ENCODE measurements at places on chromosomes 2 and 18. TPM values are rescaled to one million over a fixed set of nuclear protein-coding genes. Genes with fewer than 3 reads are reported as not detected.

Gene CFAP65
- 0.12 TPM for total RNA-seq

Gene SCYGR6
- total RNA-seq: not detected

Gene SCYGR4
- not detected for total RNA-seq

Gene MAP3K19
- total RNA-seq: not detected

Gene KHK
- 5.8 TPM for total RNA-seq

Gene VAMP5
- 25.7 TPM for total RNA-seq

Gene BCL11A
- not detected for total RNA-seq

Gene C2orf78
- total RNA-seq: not detected

Gene UGT1A6
- not detected for total RNA-seq

Gene SOWAHC
- total RNA-seq: 7.2 TPM

Gene TLX2
- 4.2 TPM for total RNA-seq

Gene MREG
- 5.7 TPM for total RNA-seq

Gene REV1
- total RNA-seq: 18.0 TPM

Gene ANKRD29
- total RNA-seq: 1.8 TPM

- no peak for DNase-seq
Measured at GRCh38 chr2:63054841-63055225, 4.2 kb downstream of the OTX1 start.

DNA sequence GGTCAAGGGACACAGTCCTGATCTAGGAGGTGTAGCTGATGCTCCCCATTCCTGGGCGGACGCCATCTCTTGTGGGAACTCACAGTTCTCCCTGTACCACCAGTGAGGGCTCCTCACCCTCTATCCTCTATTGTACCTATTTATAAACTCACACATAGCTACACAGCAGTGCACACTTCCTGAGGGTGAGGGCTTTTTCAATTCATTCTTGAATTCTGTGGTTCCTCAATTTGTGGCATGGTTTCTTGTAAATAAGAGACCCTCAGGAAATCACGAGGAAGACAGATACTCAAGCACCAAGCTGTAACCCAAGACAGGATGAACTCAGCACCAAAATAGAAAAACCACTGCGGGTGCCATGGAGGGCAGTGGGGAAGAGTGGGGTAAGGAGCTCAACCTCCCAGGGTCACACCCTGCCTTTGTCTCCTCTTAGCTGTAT is 245.9 kb upstream of the PXDN start:
- no peak for DNase-seq

DNA sequence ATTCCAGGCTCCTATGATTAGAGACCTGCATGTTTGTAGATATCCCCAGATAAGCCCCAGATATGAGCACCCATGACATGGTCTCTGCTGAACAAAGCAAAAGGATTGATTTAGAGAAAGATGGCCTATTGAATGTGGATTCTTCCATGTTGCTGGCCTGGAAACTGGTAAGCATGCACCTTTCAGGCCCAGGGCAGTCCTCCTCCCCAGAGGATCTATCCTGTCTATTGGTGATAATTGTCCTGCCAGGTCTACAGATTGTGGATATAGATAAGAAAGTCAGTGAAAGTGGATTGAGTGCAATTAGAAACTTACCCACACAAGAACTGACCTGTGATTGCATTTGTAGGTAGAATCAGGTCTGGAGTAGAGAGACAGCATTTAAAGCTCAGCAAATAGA is 256.9 kb upstream of the SIX3 start:
- no peak for DNase-seq

GRCh38 chr2:168145011-168145410 is 102.4 kb downstream of the STK39 start:
- DNase-seq: no peak

- no peak for DNase-seq
Measured at GRCh38 chr2:234355021-234355720, 141.7 kb downstream of the ARL4C start.

- peak; percentile 86 for DNase-seq
Measured at GRCh38 chr2:96342085-96342484, 6.5 kb downstream of the NCAPH start.

DNA sequence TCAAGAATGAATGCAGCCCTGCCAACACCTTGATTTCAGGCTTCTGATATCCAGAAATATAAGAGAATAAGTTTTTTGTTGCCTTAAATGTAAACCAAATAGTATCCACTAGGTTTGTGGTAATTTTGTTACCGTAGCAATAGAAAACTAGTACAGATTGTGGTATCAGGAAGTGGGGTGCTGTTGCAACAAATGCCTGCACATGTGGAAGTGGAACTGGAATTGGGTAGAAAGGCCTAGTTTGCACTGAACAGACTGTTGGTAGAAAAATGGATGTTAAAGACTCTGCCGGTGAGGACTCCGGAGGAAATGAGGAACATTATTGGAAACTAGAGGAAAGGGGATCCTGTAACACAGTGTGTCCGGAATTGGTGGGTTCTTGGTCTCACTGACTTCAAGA is 145.8 kb upstream of the MGAT5 start:
- no peak for DNase-seq

DNA sequence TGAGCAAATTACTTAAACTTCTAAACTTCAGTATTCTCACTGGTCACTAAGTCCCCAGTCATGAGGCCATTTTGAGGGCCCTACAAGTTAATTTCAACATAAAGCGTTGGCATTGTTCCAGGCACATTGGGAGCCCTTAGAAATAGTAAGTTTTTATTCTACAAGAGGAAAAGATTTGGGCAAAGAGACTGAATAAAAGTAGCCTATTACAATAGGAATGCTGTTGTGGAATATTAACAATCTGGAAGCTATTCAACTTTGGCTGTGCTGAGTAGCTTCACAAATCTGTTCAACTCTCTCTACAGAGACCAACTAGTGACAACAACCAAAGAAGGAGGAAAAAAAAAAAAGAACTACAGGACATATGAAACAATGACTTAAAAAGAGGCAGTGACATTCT is 1287.5 kb upstream of the NXPH2 start:
- no peak for DNase-seq

GRCh38 chr2:188146888-188147287 is 144.8 kb upstream of the GULP1 start:
- DNase-seq: no peak

GRCh38 chr2:60552078-60552850 is 1.2 kb downstream of the BCL11A start:
- DNase-seq: no peak

- peak; percentile 15 for DNase-seq
Measured at GRCh38 chr2:49240608-49241007, 86.3 kb upstream of the FSHR start.

DNA sequence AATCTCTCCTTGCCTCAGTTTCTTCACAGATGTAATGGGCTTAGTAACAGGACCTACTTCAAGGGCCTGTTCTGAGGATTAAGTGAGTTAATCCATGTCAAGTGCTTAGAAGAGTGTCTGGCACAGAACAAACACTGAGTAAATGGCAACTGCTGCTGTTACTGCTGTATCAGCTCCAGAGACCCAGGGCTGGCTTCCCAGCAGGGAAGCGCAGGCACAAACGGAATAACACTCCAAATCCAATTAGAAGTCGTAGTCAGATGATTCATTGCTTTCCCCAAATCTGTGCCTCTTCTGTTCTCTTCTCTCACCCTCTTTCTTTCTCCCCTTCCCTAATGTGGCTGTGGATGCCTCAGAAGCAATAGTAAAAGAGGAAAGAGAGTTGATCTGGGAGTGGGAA is 101.1 kb upstream of the FZD7 start:
- no peak for DNase-seq

DNA sequence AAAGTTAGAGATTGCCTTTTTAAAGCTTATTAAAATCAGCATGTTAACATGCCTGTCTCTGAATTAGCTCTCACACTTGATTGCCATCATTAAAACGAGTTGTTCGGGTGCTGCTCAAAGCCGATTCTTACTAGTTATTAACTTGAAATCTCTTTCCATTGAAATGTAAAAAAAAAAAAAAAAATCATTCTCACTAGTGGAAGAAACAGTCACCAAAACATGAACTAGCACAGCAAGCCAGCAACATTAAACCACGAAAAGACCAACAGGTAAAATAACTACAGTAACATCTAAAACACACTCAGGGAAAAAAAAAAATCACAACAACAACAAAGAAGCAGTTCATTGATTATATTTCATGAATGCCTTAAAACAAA is 264.5 kb downstream of the MEIS1 start:
- no peak for DNase-seq

GRCh38 chr18:79373736-79374135 is 22.0 kb upstream of the NFATC1 start:
- no peak for DNase-seq

DNA sequence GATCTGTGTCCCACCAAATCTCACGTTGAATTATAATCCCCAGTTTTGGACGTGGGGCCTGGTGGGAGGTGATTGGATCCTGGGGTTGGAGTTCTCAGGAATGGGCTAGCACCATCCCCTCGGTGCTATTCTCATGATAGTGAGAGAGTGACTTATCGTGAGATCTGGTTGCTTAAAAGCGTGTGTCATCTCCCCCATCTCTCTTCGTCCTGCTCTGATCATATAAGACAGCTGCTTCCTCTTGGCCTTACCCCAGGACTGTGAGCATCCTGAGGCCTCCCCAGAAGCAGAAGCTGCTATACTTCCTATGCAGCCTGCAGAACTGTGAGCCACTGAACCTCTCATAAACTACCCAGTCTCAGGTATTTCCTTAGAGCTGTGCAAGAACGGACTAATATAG is 163.7 kb upstream of the NDUFV2 start:
- no peak for DNase-seq

- DNase-seq: no peak
Measured at GRCh38 chr2:151299920-151300539, 10.6 kb upstream of the NMI start.

DNA sequence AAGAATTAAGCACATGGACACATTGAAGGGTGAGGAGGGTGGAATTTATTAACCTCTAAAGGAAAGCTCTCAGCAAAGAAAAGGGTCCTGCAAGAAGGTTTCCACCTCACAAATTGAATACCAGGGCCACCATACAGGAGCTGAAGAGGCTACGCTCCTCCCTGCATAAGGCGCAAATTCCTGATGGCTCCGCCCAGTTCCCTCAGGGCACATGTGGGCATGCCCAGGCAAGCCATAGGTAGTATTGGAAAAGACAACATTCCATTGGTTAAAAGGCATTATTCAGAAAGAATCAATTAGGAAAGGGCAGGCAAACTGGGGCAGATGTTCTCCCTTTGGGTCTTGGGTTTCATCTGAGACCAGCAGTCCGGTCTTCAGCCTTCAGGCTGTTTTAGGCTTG is 161.2 kb downstream of the PTPRM start:
- no peak for DNase-seq

DNA sequence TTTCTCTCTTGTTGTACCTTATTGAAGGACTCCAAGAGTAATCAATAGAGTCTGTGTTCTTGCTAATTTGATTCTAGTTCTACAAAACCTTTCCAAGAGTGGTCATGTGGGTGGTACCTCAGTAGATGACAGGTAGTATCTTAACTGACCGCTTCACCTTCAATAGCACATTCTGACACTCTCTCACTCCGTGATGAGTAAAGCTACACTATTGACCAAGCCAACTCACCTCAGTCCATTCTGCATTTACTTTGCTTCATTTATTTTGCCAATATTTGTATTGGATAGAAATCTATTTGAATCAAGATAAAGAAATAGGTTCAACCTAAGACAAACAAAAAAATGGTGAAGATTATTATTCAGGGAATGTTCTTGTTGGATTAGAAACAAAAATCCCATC is 1869.6 kb upstream of the CELF4 start:
- DNase-seq: no peak

DNA sequence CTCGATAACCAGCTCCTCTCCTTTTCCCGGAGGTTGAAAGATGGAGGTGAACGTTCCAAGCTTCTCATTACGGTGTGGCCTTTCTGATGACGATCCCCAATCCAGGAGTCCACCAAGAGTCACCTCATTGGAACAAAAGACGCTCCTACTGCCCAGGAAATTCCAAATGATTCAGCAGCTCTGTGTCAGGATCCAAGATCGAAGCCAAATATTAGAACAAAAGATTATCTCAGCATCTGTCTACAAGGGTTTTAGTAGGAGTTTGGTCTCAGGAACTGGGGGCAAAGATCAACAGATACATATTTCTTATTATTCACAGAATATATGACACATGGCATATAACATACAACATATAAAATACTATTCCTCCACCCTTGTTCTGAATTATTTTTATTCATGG is 161.1 kb upstream of the RAB12 start:
- no peak for DNase-seq

DNA sequence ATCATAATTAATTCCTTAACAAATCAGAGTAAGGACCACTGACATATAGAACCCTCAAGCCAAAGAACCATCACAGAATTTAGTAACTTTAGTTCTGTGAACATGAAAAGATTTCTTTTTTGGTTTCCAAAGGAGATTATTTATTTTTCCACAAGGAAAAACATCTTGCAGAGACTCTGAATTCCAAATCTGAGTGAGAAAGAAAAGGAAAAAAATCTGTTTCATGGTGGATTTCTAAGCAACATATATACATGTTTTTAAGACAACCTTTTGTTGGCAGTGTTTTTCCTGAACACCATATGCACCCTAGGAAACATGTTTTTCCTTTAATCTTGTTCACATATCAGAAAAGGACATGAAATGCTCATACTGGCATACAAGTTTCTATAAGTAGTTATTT is 149.8 kb downstream of the AGPS start:
- no peak for DNase-seq

- no peak for DNase-seq
Measured at GRCh38 chr18:77054288-77054605, 78.3 kb downstream of the MBP start.

GRCh38 chr2:18925296-18925695 is 335.9 kb upstream of the NT5C1B start:
- peak; percentile 80 for DNase-seq

DNA sequence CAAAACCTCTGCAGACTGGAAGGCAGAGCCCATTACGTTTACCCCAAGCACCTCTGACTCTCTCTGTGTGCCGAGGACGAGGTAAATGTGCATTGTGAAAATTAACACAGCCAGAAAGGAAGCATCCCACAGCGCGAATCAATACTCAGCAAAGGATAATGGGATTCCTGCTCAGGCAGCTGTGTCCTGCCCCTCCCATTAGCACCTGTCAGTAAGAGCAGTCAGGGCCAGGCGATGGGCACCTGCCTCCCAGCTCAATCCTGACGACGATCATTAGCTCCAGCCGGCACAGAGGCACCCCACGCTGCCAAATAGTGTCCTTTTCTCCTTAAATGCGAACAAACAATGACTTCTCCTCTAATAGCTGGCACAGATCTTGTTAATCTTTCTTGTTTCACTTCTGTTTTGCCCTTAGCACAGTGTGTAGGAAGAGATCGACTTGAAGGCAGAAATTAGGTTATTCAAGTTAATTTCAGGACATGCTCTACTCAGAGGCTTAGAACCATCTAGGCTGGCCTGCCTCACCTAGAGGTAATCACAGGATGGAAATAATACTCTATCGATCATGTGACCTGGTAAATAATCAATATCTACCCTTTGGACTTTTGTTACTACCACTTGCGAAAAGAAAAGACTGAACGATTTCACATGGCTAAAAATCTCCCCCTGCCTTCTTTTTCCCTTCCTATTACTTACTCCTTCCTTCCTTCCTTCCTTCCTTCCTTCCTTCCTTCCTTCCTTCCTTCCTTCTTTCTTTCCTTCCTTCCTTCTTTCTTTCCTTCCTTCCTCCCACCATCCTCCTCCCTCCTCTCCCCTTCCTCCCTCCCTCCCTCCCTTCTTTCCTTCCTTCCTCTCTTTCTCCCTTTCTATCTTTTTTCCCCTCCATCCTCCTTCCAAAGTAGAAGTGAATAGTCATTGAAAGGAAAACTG is 487.9 kb upstream of the ID2 start:
- no peak for DNase-seq
